OCI-M1 (cell line): ENCODE measurements at places on chromosomes 1 and 21.

- DNase-seq: no peak
Observed at GRCh38 chr21:44477131-44477530, 21.8 kb downstream of the LRRC3 start.

- DNase-seq: no peak
Observed at GRCh38 chr1:208604295-208604694, 360.1 kb upstream of the PLXNA2 start.

GRCh38 chr1:244046907-244047611 lies 4.0 kb upstream of the ZBTB18 start:
- DNase-seq: peak; percentile 62

GRCh38 chr1:204453141-204453772 lies 41.3 kb downstream of the PIK3C2B start:
- no peak for DNase-seq

DNA sequence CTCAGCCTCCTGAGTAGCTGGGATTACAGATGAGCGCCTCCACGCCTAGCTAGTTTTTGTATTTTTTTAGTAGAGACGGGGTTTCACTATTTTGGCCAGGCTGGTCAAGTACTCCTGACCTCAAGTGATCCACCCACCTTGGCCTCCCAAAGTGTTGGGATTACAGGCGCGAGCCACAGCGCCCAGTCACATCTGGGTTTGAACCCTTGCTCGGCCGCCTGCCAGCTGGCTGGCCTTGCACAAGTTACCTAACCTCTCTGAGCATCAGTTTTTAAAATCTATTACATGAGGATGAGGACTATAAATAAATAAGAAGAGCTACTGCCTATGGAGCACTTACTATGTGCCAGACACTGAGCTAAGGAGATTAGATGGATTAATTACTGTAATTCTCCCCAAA lies 17.7 kb upstream of the PADI2 start:
- DNase-seq: no peak

DNA sequence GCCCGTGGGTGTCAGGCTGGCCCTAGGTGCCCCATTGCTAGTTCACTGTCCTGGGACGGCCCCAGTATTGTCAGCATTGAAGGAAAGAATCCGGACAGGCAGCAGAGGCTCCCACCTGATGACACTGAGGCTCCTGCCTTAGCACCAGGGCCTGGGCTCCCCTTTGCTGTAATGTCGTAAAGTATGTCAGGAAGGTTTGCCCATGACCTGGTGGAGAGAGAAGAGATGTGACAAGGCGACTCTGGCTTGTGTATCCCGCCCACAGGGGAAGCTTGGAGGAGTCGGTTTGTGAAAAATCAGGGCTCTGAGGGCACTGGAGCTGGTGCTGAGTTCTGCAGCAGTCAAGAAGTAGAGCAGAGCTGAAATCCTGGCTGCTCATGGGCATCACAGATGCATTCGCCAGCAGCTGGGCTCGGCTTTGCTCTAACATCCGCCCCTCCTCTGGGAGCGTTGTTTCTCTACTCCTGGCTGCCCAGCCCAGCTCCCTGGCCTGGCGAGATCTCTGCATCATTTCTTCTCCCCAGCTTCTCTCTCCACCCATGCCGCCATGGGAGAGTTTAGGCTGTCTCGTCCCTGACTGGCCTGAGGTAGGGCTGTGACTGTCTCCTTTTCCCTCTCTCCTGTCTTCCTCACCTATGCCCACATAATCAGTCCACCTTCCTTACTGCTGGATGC lies 74.1 kb downstream of the ADARB1 start:
- DNase-seq: no peak

- no peak for DNase-seq
Observed at GRCh38 chr1:91450260-91450659, 45.6 kb upstream of the HFM1 start.

DNA sequence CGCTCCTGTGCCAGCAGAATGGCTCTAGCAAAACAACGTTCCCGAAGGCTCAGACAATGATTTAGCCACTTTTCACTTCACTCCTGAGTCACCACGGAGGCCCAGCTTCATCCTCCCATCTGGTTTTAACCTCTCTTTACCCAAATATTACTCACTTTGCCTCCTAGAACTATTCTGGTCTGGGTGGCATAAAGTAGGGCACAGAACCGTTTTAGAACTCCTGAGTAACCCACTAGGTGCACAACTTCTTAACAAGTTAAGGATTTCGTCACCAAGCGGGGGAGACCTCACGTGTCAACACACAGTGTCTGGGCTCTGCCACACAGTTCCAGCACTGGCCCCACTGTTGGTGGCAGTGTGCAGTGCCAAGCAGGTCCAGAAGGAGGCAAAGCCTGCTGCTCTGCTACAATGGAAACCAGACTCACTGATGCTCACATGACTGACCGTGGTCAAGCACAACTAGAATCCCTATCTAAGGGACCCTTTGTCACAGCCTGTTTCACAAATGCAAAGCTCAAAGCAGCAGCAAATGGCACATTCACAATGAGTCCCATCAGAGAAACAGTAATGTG lies 121.7 kb downstream of the SIPA1L2 start:
- no peak for DNase-seq

- DNase-seq: no peak
Observed at GRCh38 chr1:95233319-95233736, 682 bp upstream of the RWDD3 start.

DNA sequence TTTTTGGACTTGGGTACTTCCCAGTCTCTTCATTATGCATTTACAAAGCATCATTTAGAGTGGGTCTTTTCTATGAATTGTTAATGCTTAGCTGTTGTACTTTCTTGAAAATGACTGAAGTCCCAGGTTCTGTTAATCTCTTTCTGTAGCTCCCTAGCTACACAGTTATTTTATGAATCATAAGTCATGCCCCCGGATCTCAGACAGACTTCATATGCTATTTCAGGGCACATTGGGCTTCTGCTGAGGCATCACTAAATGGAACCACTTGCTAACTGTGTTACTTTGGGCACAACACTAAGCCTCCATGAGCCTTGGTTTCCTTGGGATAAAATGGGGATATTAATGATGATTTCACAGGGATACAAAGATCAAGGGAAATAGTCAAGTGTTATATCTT lies 55.5 kb upstream of the RBM15 start:
- DNase-seq: no peak

DNA sequence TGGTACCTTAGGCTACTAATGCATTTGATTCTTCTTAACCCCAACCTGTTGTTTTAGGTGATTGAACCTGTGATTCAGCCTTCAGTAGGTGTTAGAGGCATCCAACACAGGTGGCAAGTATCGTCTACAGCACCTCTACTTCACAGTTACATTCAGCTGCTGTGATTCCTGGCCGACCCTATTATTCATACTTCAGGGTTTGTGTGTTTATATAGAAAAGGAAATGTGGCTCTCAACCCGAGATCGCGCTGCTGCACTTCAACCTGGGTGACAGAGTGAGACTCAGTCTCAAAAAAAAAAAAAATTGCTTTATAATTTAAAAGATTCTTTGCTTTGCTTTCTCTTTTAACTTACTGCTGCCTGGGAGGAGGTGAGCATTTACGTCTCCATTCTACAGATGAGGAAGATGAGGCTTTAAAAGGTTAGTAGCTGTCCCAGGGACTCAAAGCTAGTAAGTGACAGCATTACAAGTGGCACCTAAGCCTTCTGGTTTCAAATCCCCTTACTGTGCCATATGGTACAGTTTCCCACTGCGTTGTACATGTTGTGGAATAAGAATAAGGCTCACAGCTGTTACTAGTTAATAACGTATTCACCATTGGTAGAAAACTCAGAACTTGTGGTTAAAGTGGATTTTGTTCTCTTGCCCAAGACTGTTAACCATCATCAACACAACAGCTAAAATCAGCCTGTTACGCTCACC lies 9.9 kb upstream of the GPR25 start:
- no peak for DNase-seq

- no peak for DNase-seq
Observed at GRCh38 chr1:193806079-193807048, 620.0 kb upstream of the B3GALT2 start.

GRCh38 chr1:235052067-235053008 lies 76.3 kb downstream of the TOMM20 start:
- DNase-seq: no peak

GRCh38 chr1:9181990-9182783 lies 52.4 kb upstream of the H6PD start:
- no peak for DNase-seq

DNA sequence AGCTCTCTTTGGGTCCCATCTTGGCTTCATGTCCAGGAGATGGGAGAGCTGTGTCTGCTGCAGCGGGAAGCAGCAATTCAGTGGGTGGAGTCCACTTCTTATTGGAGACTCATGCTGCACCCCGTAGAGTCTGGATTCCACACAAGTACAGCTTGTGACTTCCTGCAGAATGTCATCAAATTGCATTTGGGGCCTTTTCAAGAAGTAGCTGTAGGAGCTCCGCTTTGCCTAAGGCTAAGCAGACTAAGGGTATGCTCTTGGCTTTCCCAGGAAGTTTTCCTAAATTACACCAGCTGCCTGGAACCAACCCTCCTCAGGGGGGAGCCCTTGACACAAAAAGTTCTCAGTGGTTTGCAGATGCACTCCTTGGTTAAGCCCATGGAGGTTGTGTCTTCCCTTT lies 5.7 kb upstream of the MOB3C start:
- DNase-seq: peak; percentile 74

GRCh38 chr1:157162345-157162744 lies 24.1 kb upstream of the ETV3 start:
- no peak for DNase-seq

DNA sequence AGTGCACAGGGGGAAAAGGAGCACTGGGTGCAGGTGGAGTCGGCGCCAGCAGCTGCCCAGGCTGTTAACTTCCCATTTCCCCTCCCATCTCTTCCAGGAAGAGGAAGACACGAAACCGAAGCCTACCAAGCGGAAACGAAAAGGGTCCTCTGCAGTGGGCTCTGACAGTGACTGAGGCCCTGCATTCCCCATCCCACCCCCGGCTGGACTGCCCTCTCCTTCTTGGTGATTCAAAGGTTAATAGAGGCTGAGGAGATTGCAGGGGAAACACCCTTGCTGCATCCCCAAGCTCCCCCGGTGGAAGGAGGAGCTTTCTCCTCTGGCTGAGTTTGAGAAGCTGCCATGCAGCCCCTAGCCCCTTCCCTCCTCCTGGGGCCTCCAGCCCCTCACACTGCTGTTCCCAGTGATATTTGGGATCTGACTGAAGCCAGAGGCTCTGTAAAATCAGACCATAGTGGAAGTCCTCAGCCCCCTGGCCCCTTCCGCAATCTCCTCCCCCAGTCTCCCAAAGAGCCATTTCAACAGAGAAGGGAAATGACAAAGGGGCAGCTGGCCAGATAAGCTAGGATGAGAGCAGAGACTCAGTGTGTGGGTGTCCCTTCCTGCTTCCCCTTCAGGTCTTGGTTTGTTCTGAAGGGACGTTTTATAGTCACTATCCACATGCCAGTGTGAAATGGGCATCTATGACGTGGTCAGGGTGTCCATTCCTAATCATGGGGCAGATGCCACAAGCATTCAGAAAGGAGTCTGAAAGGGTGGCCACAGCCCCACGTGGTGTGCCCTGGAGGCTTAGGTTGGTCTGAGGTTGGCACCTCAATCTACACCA lies 1.9 kb upstream of the SLC27A3 start:
- DNase-seq: no peak

GRCh38 chr1:33248244-33248643 lies 8.0 kb upstream of the ZNF362 start:
- no peak for DNase-seq

DNA sequence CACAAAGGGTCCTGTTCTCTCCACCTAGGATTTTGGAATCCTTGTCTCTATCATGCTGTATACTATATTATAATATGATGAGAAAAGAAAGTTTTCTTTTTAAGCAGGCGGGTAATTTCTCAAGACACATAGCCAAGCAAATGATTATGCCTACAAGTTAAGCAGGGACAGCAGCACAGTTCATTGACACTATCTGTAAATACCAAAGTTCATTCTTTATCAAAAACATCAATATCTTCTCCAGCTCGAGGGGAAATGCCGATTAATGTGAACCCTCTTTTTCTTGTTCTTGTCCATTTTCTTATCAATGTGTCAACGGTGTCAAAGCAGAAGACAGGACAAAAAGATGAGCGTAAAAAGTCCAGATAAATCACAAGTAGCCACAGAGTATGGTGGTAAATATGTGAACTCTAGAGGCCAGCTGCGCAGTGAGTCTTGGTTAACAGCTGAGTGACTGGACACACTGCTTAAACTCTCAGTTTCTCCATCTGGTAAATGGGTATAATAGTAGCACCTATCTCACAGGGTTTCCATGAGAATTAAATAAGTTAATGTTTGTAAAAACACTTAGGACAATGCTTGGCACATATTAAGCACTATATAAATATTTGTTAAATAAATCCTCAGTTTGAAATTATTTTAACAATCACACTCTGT lies 30.9 kb downstream of the LPAR3 start:
- no peak for DNase-seq

- DNase-seq: no peak
Observed at GRCh38 chr1:26516987-26517765, 12.4 kb upstream of the RPS6KA1 start.

DNA sequence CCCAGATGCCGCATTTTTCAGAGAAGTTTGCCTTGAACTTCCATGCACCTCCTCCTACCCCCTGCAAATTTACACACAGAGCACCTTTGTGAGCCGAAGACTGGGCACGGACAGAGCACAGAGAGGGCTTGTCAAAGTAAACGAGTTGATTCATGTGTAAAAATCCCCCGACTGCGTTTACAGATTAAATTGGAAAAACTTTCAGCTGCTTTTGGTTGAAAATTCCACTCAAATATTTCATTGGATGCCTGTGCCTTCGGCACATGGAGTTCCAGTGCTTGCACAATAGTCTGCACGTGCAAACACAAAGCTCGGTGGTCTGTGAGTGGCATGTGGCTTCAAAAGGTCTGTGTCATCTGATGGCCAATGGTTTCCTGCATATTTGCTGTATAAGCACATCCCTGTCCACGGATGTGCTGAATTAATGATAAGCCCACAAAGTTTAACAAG lies 177.5 kb downstream of the SETD4 start:
- no peak for DNase-seq

DNA sequence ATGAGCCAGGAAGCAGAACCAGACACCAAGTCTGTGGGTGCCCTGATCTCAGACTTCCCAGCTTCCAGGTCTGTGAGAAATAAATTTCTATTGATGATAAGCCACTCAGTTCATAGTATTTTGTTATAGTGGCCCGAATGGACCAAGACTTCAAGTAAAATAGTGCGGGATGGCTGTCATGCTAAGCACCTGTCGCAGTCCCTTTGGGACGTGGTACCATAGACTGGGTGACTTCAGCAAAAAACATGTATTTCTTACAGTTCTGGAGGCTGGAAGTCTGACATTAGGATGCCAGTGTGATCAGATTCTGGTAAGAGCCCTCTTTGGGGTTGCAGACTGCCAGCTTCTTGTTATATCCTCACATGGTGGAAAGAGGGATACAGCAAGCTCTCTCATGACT lies 2.6 kb upstream of the C1orf198 start:
- DNase-seq: no peak

- no peak for DNase-seq
Observed at GRCh38 chr1:118042501-118042900, 113.0 kb downstream of the WDR3 start.

DNA sequence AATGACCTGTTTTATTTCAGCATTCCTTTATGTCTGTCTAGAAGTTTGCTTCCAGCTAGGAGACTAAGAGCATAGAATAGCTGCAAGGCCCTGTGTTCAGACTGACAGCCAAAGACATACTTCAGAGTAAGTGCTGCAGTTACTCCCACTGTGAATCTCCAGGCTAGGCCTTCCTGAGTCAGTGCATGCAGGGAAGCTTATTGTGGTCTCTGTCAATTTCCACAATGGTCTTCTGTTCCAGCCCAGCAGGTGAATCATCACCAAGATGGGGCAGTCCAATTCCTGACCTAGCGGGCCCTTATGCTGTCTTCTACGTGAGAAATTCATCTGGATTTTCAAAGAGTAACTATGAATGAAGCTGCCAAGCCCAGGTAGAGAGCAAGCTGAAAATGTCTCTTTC lies 146.3 kb upstream of the C8B start:
- no peak for DNase-seq

GRCh38 chr1:158101927-158102326 lies 78.8 kb upstream of the CD1D start:
- peak; percentile 6 for DNase-seq
